ENCODE measurements at places on chromosomes 5 and 9.

- DNase-seq = no peak
Measured at GRCh38 chr9:20379804-20380225, 242.5 kb downstream of the MLLT3 start.

DNA sequence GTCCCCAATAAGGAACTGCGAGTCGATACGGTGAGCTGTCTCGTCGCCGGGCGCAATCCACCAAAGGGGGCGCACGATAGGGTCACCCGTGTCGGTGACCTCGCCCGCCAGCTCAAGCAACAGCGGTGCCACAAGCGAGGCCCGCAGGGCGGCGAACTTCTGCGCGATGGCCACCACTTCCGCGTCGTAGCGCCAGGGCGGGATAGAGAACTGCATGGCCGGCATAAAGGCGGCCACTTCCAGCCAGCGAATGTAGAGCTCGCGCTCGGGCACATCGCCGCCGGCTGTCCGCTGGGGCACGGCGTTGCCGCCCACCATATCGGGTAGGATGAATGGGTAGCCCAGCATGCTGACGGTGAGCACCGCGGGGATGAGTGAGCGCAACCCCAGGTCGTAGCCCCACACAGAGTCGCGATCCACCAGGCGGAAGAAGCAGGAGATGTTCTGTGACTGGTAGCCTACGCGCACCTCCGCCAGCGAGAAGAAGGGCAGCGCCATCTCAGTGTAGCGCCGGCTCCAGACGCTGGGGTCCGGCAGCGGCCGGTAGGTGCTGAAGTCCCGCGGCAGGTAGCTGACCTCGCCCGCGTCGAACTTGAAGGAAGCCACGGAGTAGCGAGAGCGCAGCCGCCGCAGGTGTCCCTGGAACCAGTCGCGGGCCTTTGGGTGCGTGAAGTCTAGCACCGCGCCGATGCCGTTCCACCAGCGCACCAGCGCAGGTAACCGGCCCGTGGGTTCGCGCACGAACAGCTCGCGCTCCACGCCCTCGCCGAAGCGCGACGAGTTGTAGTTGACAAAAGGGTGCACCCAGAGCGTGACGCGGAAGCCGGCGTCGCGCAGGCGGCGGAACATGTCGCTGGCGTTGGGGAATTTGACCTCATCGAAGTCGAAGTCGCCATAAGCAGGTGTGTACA lies 5.5 kb downstream of the MYORG start:
- DNase-seq = no peak

DNA sequence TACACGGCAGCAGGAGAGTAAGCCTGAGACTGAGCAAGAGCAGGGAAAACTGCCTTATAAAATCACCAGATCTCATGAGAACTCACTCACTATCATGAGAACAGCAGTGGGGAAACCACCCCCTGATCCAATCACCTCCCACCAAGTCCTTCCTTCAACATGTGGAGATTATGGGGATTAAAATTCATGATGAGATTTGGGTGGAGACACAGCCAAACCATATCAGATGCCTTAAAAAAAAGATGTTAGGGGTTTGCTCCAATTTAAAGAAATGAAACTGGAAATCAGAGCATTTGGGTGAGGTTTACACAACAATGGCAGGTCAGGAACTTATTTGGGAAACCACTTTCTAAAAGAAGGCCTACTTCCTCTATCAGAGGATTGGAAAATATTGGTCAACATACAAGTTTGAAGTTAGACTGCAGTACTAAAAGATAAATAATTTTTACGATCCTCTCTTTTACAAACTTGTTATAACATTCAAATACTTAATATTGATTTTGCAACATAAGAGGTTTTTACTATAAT lies 105.1 kb downstream of the FBN2 start:
- no peak for DNase-seq

- DNase-seq = no peak
Measured at GRCh38 chr5:38660194-38660668, 103.8 kb upstream of the LIFR start.

- DNase-seq = no peak
Measured at GRCh38 chr9:117063721-117064471, 351.0 kb downstream of the ASTN2 start.

DNA sequence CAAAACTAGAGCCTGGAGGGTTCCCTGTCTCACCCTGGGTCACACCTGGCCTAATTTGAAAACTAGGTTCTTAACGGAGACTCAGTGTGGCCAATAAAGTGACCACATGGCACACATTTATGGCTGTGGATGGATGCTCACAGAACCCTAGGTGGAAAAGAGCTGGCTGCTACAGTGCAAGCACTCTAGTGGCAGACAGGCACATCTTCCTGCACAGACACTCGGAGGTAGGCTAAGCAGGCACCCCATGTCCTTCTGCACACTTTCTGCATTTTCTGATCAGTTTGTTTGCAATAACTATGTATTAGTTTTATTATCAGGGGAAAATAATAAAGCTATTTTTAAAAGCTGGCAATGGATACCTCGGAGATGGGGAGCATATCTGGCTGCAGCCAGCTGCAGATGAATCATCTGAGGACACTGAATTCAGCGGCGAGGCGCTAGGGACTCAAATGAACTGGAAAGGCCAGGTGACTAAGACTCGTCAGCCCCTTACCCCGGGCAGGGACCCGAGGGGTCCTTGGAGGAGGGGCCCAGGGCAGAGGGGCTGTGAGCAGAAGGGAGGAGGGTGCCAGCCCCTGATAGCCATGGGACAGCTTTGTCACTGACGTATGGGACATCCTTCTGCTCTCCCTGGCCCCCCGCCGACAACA lies 96.2 kb downstream of the OLFM1 start:
- DNase-seq = no peak

- no peak for DNase-seq
Measured at GRCh38 chr9:38160613-38161215, 91.7 kb upstream of the SHB start.
